ENCODE measurements at places on chromosomes 1 and 21.

DNA sequence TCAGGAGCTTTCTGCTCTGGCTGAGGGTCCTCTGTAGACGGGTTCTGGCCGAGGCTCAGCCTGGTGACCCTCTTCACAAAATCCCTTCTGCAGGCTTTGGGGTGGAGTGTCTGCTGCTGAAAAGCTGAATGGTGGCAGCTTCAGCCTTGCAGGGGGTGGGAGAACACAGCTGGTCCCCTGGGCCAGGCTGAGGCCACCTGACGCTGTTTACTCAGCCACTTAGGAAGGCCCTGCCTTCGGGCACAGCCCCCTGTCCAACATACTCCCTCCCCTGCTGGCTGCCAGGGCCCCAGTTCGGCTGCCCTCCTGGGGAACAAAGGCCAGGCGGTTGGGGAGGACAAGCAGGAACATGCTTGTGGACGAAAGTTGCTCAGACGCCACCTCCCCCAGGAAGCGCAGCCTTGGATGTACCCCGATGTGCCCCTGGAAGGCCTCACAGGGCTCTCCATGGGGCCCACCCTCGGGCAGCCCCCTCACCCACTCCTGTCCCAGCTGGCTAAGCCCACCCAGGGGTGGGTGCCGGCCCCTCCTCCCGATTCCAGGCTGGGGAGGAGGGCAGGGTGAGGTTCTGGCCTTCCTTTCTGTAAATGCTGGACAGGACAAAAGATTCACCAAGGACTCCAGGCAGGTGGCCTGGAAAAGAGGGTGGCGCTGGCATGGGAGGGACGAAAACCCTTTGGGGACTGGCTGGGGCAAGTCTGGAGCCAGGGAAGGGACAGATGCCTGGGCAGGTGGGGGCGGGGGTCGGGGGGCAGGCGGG is at the start of gene ANKRD65:
TSS of gene ANKRD65 (minus strand) at position 130 of the 760 bp plus-strand sequence. CDS start 271 bp downstream, outside the sequence.
- DNase-seq = no peak

DNA sequence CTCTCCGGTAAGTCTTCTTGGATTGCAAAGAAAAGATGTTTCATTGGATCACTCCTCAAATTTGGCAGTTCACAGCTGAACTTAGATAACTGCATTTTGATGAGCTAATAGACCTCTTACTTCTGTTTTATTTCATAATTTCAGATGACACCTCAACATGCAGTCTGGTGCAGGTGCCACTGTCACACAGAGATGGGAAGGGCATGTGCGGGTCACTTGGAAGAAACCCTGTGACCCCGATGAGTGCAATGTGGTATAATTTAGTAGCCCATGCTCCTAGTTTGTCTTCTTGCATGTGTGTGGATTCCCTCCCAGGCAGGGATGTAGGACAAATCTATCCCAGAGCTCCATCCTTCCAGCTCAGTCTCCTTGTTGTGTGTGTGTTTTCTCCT is 481 bp upstream of the SLAMF1 start:
- DNase-seq = no peak

- DNase-seq = no peak
These were observed 201.6 kb upstream of the PLXNA2 start for GRCh38 chr1:208445758-208446203.

DNA sequence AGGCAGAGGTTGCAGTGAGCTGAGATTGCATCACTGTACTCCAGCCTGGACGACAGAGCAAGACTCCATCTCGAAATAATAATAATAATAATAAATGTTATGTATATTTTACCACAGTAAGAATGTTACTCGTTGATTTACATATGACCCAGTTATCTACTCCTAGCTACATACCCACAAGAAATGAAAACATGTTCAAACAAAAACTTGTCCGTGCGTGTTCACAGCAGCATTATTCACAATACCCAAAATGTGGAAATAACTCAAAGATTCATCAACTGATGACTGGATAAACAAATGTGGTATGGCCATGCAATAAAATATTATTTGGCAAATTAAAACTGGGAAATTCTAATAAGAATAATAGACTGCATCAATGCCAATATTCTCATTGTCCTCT is 31.7 kb upstream of the ENSA start:
- DNase-seq = no peak

GRCh38 chr21:35303085-35303484 is 254.0 kb upstream of the RUNX1 start:
- no peak for DNase-seq

GRCh38 chr1:208421486-208421885 is 177.3 kb upstream of the PLXNA2 start:
- no peak for DNase-seq

GRCh38 chr1:87334351-87335174 is 5.9 kb downstream of the LMO4 start:
- no peak for DNase-seq

- no peak for DNase-seq
These were observed 90.4 kb downstream of the KIF26B start for GRCh38 chr1:245245021-245245667.

DNA sequence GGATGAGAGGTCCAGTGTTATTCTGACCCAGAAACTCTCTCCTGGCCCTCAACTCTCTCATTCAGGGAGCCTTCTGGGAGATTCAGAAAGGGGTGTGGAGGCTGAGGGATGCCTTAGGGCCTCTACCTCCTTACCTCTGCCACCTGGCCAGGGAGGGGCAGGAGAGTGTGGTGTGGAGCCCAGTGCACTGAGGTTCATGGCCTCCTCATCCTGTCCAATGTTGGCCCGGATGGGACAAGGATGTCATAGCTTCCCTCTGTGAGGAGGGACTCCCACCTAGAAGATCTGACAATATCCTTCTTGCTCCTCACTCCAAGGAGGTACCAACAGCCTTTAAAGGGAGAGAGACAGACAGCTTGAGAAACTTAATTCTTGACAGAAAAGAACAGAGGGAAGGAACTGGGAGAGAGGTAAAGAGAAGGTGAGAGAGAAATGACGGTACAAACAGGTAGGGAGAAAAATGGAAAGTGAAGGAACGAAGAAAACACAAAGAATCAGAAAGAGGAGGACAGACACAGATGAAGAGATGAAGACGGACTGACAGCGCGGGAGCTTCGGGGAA is 779 bp downstream of the BEND5 start:
- DNase-seq = no peak

DNA sequence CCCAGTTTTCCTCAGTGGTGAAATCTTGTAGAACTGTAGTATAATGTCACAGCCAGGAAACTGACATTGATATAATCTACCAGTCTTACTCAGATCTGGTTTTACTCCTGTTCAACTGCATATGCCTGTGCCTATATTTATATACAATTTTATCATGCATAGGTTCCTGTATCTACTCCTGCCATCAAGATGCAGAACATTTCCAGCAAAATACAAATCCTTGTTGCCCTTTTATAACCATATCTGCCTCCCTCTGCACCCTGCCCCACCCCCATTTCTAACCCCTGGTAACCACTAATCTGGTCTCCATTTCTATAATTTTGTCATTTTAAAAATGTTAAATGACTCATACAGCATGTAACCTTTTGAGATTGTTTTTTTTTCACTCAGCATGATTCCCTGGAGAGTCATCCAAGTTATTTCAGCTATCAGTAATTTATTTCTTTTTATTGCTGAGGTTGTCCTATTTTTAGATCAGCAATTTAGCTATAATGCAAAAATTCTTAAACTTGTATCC is 8.1 kb downstream of the UTP25 start:
- DNase-seq = no peak

DNA sequence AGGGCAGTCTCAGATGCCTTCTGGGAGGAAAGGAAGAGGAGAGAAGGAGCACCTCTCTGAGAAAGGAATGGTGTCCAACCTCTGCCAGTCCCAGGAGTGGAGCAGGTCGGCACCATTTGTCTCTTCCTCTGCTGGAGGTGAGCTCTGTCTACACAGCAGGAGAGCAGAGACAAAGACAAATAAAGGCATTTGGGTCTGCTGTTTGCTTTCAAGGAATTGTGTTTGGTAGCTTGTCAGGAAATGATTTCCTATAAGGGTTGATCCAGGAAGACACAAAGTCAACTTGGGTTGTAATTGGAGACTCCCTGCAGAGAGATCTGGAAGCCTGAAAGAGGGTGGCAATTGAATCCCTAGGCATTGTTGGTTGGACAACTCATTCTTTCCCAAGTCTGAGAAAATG is 34.5 kb upstream of the PLXNA2 start:
- no peak for DNase-seq

GRCh38 chr1:209398313-209398991 is 185.1 kb upstream of the CAMK1G start:
- no peak for DNase-seq

GRCh38 chr1:76237211-76237610 is 162.7 kb downstream of the ST6GALNAC3 start:
- no peak for DNase-seq

- no peak for DNase-seq
These were observed 101.6 kb downstream of the SELENOF start for GRCh38 chr1:86812286-86812685.

GRCh38 chr1:192980856-192981255 is 78.3 kb downstream of the UCHL5 start:
- DNase-seq = no peak

DNA sequence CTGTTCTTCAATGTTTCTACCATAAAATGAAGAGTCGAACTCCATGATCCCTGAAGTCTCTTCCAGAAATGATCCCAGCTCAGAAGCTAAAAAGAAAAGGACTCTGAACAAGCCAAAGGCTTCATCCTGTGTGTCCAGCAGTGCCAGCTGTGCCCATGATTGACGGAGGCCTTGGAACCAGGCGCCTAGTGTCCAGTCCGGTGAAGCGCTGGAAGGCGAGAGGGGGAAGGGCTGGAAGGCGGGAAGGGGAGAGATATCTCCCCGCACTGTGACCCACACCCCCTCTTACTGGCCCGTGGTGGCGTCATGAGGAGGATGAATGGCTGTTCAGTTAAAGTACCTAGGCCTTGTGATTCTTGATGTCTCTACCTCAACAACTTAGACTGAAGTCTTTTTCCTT is 10.4 kb upstream of the PLEKHA6 start:
- no peak for DNase-seq

GRCh38 chr1:54354899-54355298 is 51.3 kb downstream of the SSBP3 start:
- DNase-seq = no peak
